Choroid plexus epithelial cell (primary cell): ENCODE measurements at places on chromosomes 2 and 18.

DNA sequence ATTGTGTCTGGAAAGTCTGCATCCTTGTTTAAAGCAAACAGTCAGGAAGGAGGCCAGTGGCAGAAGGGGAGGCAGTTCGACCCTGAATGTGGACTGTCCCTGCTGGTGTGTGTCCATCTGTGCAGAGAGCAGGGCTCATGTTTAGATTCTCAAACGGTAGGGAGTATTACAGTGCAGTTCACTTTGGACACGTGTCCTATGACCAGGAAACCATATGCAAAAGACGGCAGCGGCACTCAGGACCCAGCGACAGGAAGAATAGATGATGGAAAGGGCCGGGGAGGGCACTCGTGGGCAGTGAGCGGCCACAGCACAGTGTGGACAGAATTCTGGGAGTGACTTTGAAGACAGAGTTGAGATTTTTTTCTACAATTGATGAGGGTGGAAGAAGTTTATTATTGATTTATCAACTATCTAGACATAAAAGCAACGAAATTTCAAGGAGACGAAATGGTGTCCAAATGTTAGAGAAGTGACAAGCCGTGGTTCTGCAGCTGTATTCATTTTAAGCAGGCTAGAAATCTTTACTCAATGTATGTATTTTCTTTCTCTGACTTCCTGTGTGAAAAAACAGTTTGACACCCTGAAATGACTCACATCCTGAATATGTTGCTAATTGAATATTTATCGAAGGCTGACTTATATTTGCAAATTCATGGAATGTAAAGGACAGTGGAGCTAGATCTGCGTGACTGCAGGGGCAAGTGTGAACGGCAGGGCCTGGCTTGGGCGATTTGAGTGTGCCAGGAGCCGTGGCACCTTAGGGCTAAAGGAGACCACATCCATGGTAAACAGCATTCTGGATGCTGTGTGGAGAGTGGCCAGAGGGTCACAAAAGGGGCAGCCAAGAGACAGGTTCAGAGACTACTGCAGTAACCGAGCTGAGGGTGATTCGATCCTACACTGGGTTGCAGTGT, 214.2 kb downstream of the PTGR3 start:
- DNase-seq = peak; percentile 44

DNA sequence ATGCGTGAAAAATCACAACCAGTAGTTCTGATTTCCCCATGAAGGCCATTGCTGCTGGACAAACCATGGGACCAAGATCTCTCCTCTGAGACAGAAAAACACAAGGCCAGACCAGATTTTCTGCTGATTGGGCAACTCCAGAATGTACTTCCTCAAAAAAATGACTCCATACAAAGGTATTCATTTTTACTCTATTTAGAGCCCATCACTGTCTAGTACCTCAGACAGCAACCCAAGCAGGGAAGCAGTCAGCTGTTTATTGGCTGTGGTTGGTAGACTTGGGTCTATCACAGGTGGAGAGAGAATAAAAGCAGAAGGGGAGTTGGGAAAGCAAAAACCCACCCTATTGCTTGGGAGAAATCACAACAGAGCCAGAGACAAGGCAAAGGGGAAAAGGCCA, 219.9 kb downstream of the PIK3C3 start:
- DNase-seq = peak; percentile 19

DNA sequence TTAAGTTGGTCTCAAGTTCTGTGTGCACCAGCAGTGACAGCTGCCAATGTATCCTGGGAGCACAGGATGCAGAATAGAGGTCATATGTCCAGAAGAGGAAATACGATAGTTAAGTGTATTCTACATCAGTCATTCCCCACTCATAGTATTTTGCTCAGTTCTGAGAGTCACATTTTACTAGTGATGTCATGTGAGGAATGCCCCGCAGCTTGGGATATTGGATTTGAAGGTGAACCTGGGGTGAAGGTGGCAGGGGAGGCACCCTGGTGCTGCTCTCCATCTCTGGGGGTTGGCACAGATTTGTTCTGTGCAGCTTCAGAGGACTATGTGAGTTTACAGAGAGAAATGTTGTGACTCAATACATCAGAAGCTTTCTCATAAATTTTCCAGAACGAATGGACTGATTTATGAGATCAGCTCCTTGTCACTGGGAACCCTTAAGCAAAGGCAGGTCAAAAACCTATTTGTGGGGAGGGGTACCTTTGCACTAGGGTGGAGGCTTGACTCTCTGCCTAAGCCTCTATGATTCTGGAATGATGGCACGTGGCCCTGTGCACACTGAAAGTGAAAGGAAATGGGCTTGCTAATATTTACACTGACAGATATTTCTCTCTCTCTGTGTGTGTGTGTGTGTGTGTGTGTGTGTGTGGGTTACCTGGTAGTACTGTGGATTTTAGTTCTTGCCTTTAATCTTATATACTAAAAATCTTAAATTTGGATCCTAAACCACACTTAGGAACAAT, 95.9 kb downstream of the NEB start:
- peak; percentile 31 for DNase-seq

DNA sequence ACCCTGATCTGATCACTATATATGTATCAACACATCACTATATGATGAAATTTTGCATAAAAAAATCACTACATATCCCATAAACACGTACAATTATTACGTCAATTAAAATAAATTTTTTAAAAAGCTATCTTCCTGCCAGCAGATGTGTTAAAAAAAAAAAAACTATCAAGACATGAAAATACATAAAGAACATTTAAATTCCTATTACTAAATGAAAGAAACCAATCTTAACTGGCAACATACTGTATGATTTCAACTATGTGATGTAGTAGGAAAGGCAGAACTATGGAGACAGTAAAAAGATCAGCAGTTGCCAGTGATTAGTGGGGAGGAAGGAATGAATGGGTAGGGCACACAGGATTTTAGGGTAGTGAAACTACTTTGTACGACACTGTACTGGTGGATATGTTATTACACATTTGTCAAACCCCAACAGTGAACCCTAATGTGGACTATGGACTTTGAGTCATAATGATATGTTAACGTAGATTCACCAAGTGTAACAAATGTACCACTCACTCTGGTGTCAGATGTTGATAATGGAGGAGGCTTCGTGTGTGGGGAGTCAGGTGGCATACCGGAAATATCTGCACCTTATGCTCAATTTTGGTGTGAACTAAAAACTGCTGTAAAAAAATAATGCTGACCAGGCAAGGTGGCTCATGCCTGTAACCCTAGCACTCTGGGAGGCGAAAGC, 27.4 kb downstream of the USP34 start:
- no peak for DNase-seq

DNA sequence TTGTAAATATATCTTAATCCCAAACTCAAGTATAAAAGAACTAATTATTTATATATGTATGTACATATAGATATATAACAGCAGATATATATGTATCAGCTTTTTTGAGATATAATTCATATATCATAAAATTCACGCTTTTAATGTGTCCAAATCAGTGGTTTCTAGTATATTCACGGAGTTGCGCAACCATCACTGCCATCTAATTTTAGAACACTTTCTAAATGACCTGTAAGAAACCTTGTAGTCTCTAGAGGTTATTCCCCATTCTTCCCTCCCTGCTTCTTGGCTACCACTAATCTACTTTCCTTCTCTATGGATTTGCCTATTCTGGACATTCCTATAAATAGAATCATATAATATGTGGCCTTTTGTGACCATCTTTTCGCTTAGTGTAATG, 163.5 kb upstream of the TCF4 start:
- no peak for DNase-seq

DNA sequence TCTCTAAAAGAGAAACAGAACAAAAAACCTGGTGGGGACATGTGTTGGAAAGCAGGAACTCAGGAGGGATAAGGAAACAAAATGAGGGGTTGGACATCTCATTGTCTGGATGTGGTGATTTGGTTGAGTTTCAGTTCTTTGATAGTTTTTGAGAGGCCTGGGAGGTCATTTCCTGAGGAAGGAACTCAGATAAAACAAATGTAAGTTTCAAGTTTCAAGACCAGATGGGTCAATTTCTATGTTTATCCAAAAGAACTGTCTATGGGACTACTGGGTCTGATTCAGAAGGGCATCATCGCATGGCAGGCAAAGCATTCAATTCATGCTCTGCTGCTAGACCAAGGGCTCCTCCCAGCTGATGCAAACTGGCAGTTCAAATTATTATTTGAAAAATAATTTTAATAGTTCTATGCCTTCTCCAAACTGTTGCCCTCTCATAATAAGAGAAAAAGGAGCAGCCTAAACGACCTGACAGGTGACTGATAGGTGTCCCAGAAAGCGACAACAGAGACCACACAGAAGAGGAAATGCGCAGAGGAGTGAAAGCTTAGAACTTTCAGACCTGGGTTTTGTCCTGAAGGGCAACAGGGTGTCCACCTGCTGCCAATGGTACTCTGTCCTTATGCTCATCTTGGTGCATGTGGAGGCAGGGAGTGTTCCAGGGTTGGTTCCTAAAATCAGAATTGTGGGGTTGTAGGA, 39.3 kb upstream of the SH3RF3 start:
- no peak for DNase-seq

- no peak for DNase-seq
Measured at GRCh38 chr2:234240917-234241316, 190.4 kb downstream of the SPP2 start.

DNA sequence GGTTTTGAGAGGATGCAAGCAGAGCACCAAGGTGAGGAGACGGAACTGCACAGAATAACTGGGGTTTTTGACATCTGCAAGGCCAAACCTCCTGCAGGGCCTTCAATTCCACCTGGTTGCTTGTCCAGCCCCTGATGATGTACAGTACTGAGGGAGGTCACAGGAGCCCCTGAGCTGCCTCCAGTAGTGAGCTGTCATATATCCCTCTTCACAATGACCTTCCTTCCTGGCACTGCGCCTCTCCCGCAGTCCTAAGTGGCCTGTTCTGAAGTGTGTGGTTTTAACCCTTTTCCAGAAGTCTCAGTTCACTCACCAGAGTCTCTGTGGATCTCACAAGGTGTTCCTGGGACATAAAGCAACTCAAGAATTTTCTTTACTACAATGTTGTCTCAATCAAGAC, 45.3 kb downstream of the LRRTM1 start:
- no peak for DNase-seq

DNA sequence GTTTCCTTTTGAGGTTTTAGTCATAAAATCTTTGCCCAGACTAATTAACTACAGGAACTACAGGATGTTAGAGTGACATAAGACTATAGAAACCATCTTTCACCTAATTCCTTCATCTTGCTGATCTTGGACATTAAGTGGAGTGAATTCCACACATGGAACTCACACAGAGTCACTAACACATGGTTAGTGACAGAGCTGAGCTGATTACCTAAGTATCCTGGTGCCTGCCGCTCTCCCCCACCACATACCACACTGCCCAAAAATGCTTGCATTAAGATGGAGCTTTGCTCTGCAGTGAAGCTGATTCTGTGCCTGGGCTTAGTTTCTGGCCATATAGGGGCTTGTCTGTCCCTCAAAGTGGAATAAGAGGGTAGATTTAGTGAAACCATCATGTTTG, 332.9 kb upstream of the NT5C1B start:
- no peak for DNase-seq

- peak; percentile 66 for DNase-seq
Measured at GRCh38 chr2:149858901-149859634, 271.5 kb upstream of the MMADHC start.

- DNase-seq = no peak
Measured at GRCh38 chr2:168371273-168372019, 84.6 kb upstream of the CERS6 start.

GRCh38 chr2:36570416-36570815, 27.6 kb downstream of the FEZ2 start:
- DNase-seq = peak; percentile 51

- DNase-seq = no peak
Measured at GRCh38 chr2:74441170-74441689, 507 bp downstream of the RTKN start.

- peak; percentile 56 for DNase-seq
Measured at GRCh38 chr18:12076424-12077140, 17.1 kb upstream of the ANKRD62 start.

GRCh38 chr2:220275454-220275853, 648.0 kb downstream of the SLC4A3 start:
- no peak for DNase-seq

GRCh38 chr2:113171334-113172075, 2.3 kb upstream of the PSD4 start:
- no peak for DNase-seq

DNA sequence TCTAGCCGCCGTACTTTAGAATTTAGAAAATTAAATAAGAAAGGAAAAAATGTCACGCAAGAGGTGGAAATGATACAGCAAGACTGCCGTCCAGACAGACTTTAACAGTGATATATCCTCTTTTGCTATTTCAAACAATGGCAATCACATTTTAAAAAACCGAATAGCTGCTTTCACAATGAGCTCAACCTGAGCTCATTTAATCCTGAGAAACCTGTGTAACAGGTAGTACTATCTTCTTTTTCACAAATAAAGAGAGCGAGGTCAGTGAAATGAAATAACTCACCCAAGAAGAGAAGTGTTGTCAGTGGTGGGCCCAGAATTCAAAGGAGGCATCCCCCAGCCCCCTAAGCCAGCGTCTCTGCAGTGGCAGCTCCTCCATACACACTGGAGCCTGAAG, 60.7 kb upstream of the DAPL1 start:
- no peak for DNase-seq

GRCh38 chr18:63040788-63041410, 278.7 kb downstream of the BCL2 start:
- no peak for DNase-seq

DNA sequence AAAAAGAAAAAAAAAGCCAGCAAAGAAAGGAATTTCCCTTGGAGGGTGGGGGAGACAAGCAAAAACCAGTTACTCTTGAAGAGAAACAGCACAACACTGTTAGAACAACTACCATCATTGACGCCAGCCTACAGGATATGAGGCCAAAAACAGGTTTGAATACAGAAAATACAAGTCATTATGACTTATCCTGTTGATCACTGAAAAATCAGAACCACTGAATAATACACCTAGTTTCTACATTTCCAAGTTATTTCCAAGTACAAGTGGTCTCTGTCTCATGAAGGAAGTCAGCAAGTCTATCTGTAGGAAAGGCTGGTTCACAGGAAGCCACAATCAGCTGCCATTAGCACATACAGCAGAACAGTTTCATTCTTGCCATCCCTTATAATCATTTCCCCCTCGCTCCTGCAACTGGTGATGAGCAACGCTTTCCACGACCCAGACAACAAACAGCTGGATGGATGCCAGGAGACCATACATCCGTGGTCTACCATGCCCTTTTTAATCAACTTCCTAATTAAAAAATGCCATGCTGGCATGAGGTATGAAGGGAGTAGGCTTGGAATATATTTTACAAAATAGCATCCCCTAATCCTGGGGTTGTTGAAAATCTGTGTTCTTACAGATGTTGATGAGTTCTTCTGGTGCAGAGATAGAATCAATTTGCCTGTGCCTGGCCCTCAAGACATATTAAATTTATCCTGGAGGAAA, 10.4 kb downstream of the MYT1L start:
- no peak for DNase-seq
